B cell (primary cell): ENCODE measurements at places on chromosomes 7 and 10. TPM values are rescaled to one million over a fixed set of nuclear protein-coding genes. Genes with fewer than 3 reads are reported as not detected.

DNA sequence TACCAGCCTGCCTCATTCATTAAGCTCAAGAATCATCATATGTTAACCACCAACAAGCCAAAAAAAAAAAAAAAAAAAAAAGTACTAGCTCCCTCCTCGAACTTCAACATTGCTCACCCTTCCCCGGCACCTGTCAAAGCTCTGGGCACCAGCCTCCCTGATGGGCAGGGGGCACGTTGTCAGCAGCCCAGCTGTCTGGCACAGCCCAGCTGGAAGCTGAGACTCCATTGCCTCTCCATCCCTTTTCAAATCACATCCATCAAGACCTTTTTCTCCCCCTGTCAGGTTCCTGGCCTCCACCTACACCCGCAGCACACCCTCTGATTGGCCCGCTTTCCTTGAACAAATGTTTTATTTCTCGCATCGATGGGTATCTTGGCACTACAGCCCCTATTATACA is 913.3 kb upstream of the AUTS2 start:
- no peak for DNase-seq

STOX1 gene
- 0.53 and 0.57 TPM in 2 replicates for total RNA-seq

NODAL gene
- total RNA-seq: not detected in 2 replicates

KCP gene
- total RNA-seq: 3.8 and 3.9 TPM in 2 replicates

IFT22 gene
- 7.3 and 10.3 TPM in 2 replicates for total RNA-seq

CPEB3 gene
- 5.0 and 6.7 TPM in 2 replicates for total RNA-seq
